ENCODE measurements at places on chromosomes 1 and 21.

GRCh38 chr1:89270423-89270822, 2.2 kb downstream of the GBP5 start:
- DNase-seq: no peak

DNA sequence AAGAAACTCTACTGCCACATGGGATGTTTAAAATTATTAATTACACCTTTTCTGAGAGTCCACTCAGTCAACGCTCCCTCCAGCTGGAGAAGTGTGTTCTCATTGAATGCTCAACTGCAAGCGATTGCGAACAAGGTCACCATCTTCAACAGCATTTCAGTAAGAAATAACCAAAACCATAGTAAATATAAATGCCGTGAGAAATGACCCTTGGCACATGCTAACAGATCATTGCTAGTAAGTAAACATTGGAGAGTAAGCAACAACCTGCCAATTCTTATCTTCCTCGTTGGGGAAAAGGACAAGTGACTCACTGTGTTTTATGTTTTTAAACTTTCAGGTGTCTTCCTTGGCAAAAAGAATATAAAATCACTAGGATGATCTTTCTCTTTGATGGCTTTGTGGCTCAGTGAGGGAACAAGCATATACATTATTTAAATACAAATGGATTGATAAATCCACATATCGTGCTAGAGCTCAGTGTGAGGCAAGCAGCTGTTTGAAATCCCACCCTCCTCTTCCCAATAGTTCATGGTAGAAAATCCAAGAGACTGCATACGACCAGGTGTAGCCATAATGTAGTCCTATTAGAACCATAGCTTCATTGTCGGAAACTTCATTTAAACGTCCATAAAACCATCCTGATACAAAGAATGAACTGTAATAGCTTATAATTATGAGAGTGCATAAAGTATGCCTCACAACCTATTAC, 214.6 kb downstream of the GRIK1 start:
- DNase-seq: no peak

GRCh38 chr1:83689921-83690868, 308.7 kb downstream of the TTLL7 start:
- no peak for DNase-seq

GRCh38 chr1:59757197-59757747, 57.5 kb upstream of the HOOK1 start:
- DNase-seq: no peak

GRCh38 chr1:3714284-3714741, 37.9 kb upstream of the CCDC27 start:
- no peak for DNase-seq

- DNase-seq: peak; percentile 17
Observed at GRCh38 chr1:74771913-74772515, 39.1 kb downstream of the TYW3 start.

GRCh38 chr1:211017075-211017718, 116.8 kb downstream of the KCNH1 start:
- DNase-seq: no peak

GRCh38 chr1:5751833-5752745, 240.1 kb downstream of the NPHP4 start:
- no peak for DNase-seq

GRCh38 chr1:80540596-80540995, 1260.1 kb upstream of the ADGRL2 start:
- no peak for DNase-seq

DNA sequence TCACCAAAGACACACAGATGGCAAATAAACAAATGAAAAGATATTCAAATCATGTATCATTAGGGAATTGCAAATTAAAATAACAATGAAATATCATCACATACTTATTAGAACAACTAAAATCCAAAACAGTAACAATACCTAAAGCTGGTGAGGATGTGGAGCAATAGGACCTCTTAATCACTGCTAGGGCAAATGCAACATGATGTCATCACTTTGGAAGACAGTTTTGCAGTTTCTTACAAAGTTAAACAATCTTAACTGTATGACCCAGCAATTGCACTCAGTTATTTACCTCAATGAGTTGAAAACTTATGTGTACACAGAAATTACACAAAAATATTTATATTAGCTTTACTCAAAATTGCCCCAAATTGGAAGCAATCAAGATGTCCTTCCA, 47.3 kb downstream of the SELENOF start:
- DNase-seq: no peak

GRCh38 chr1:70992521-70992920, 55.1 kb downstream of the PTGER3 start:
- no peak for DNase-seq

DNA sequence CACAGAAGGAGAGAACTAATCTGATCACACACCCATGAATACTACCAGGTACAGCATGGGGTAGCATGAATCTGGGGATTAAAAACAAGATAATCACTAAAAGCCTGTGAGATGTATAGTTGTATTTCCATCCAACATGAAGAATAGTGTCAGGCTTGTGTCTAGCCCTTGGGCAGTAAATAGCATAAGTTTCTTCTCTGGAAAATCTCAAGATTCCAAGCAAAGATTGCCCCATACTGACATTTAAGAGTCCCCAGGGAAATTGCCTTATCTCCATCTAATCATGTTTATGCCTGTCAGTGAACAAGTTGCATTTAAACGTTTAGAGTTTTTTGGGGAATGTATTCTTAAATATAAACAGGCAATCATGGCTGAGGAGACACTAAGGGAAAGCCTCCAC, 109.2 kb upstream of the SERTAD4 start:
- no peak for DNase-seq

- no peak for DNase-seq
Observed at GRCh38 chr1:241637604-241638003, 2.6 kb downstream of the CHML start.

DNA sequence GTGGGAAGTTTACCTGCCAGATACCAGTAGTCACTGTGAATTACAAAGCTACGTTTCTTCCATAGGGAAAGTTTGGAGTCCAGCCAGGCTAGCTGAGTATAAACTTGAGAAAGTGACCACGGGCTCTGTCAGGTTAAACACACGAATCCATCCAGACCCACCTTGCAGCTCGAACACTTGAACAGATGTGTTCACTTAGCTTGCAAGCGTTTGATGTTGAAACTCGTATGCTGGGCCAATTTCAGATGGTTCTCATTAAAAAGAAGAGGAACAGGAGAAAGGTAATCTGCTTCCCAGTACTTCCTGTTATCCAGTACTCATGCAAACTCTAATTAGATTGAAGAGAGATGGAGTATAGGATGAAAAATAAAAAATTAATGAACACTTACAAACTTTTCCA, 636.4 kb downstream of the SMYD3 start:
- no peak for DNase-seq
